ENCODE measurements at places on chromosomes 5 and 9.

DNA sequence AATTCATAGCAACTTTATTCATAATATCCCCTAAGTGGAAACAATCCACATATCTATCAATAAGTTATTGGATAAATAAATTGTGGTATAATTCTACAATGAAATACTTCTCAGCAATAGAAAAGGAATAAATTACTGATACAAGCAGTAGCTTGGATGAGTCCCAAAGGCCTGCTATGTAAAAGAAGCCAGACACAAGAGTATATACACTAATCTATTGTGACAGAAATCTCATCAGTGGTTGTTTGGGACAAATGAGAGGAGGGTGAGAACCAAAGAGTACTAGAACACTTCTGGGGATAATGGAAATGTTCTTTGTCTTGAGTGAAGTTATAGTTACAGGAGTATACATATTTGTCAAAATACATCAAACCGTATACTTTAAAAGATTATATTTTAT, 119.3 kb downstream of the SNCAIP start:
- DNase-seq, result no peak

- no peak for DNase-seq
Measured at GRCh38 chr5:125890511-125890931, 532.7 kb upstream of the GRAMD2B start.

DNA sequence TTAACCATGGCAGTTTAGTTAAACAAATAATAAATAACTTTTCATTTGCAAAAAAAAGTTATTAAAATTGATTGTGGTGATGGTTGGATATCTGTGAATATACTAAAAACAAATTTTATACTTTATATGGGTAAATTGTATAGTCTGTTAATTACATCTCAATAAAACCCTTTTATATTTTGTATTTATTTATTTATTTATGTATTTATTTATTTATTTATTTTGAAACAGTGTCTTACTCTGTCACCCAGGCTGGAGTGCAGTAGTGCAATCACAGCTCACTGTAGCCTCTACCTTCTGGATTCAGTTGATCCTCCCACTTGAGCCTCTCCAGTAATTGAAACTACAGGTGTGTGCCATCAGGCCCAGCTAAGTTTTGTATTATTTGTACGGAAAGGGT, 52.4 kb downstream of the OTP start:
- no peak for DNase-seq

- DNase-seq, result no peak
Measured at GRCh38 chr9:116271991-116272390, 118.4 kb downstream of the PAPPA start.

GRCh38 chr9:87551772-87552217, 54.1 kb downstream of the DAPK1 start:
- no peak for DNase-seq

DNA sequence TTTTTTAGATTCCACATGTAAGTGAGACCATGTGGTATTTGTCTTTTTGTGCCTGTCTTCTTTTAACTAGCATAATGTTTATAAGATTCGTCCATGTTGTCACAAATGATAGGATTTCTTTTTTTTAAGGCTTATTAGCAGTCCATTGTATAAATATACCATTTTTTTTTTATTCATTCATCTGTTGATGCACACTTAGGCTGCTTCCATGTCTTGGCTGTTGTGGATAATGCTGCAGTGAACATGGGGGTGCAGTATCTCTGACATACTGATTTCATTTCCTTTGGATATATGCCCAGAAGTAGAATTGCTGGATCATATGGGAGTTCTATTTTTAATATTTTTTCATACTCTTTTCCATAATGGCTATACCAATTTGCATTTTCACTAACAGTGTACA, 48.7 kb downstream of the KIAA1958 start:
- no peak for DNase-seq

DNA sequence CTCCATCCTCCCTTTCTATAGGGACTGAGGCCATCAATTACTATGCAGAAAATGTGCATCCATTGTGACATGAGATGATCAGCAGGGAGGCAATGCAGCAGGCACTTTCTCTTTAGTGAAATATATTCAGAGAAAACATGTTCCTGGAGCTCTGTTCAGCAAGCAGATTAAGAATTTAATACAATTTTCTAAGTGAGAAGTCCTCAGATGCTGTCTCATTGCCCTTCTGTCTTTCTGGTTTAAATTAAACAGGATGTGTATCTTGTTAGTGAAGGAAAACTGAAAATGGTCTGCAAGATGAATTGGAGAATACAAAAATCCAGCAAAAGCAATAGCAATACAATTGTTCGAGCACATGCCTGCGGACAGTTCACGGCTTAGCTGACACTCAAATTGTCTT, 445.8 kb upstream of the RIOK2 start:
- DNase-seq, result no peak

DNA sequence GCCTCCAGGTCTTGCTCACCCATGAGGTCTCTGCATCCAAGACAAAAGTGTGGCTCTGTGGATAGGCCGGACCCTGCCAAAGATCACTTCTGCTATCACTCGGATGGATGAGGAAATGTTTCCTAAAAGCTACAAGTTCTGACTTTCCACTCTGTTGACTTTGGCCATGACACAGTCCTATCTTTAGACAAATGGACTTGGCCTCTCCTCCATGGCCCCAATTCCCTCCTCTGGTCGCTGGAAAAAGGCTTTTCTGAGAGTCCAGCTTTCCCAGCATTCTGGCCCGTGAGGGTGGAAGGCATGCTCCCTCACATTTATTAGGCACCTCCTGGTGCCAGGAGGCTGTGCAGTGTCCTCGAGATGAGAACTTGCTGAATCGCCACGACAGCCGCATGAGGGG, 83.1 kb downstream of the COL27A1 start:
- peak; percentile 44 for DNase-seq

DNA sequence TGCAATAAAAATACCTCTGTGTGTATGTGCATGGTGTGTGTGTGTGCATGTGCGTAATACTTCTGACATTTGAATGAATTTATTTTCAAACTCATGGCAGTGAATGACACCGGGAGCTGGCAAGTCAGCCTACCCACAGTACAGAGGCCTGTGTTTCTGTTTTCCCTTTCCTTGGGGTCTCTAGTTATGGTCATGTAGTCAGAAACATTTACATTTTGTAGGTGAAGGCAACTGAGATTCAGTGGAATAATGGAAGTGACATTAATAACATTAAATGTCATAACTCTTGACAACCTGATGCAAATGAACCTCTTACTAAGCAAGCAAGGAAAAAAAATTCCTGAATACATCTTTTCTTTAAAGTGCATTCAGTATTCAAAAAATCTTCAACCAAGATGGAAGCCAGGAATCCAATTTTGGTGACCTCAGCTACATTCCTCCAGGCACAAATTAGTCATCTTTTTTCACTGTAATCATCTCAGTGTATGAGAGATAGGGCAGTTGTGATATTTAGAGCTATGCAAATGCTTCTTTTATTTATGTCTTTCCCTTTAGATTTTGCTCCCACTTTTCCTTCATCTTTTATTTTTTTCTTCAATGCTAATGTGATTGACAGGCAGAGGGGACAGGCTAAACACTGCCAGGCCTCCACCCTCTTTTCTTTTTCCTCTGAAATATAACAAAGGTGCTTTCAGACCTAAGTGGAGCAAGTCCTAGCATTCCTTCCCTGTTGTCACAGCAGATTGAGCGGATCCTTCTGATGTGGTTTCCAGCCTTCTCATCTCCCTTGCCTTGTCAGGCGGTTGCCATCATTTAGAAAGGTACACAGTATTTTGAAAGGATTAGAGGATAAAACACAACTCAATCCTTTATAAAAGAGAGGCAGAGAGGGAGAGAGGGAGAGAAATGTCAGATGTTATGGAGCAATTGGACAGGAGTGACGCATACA, 569.8 kb upstream of the ADAMTS16 start:
- DNase-seq, result no peak

DNA sequence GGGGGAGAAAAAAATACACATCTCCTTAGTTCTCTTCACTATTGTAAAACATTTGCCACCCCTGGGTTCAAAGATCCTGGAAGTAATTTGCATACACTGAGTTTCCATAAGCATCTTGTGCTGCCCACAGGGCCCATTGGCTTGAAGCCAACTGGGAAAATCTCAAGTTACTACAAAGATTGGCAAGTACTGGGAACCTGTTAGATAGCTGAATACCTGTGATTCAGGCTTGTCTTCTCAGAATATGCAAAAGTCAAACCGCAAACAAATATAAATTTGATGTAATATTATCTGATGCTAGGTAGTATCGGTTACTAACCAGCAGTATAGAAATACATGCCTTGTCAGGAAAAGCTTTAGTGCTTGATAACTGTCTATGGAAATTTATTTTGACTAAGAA, 156.9 kb upstream of the FST start:
- DNase-seq, result no peak

DNA sequence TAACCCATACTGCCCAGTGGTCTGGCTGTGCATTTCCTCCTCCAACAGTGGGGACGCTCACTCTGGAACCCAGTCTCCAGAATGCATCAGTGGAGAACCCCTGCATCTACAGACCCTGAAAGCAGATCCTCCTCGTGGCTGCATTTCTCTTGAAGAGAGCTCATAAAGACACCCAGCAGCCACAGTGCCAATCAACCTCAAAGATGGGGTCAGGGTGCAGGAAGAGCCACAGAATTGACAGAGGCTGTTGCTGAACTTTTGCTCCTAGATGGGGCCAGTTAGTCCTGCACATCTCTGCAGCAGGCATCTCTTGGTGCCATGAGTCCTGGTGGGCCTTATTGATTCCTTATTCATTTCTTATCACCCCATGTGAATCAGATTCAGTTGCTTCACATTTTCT, 39.6 kb downstream of the ADRB2 start:
- no peak for DNase-seq

DNA sequence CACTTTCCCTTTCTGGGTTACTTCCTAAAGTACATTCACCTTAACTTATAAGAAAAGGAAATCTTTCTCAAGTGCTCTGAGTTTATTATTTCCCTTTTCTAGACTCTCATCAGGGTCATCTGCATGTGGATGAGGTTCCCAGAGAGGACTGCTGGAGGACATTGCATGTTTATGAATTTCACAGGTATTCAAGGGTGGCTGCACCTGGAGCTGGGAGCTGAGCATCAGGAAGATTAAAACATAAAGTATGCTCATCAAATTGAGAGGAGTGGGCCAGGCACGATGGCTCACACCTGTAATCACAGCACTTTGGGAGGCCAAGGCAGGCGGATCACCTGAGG, 34.7 kb upstream of the PLIN2 start:
- DNase-seq, result no peak

DNA sequence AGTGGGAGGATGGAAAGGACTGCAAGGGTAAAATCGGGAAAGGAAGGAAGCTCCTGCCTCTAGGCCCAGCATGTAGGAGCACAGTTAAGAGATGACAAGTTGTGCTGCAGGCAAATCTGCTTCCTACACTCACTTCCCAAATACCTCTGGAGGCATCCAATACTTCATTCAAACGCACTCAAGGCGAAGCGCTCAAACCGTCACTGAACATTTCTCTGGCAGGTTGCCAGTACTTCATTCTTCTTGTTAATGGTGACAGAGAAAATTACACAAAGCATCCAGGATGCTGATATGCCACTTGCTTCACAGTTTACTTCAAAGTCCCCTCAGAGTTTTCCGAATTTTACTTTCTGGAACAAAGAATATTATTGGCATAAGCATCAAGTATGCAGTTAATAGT, 59.8 kb downstream of the NREP start:
- DNase-seq, result no peak

GRCh38 chr5:93433422-93433821, 147.6 kb downstream of the NR2F1-AS1 start:
- no peak for DNase-seq

DNA sequence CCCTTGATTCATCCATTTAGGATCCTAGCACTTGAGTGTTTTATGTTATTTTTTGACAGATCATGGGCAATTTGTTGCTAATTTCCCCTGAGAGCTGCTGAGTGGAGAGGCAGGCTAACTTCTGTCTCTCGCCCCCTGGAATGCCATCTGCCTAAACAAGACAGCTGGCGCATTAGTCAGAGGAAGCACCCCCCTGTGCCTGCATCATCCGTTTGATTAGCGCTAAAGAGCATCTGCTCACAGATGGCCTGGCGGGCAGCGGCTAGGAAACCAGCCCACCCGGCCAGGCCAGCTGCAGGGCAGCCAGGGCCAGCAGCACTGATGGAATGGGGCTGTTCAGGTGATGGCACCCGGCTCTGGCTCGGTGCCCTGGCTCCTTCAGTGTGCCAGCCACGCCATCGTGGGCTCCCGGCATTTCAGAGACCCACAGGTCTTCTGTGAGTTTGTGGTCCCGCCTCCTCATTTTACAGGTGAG, 22.9 kb upstream of the ASS1 start:
- no peak for DNase-seq

- DNase-seq, result no peak
Measured at GRCh38 chr9:136304456-136304855, 562 bp upstream of the CCDC187 start.

DNA sequence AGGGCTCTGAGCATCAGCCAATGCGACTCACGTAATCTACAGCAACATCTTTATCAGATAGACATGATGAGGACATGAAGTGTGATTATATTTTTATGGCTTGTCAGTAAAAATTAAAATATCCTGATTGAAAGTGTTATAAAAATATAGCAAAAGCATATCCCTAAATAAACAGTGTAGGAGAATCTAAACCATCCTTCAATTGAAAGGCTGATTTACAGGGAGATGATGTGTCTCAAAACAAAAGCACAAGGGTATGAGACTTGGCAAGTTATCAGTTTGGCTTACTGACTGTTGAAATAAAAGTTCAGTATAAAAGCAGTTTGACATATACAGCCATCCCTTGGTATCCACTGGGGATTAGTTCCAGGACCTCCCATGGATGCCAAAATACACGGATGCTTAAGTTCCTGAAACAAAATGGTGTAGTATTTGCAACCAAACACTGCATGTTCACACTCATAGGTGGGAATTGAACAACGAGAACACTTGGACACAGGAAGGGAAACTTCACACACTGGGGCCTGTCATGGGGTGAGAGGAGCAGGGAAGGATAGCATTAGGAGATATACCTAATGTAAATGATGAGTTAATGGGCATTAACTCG, 149.9 kb upstream of the MAP1B start:
- DNase-seq, result no peak

GRCh38 chr9:131578731-131579504, 33.6 kb downstream of the PRRT1B start:
- no peak for DNase-seq

DNA sequence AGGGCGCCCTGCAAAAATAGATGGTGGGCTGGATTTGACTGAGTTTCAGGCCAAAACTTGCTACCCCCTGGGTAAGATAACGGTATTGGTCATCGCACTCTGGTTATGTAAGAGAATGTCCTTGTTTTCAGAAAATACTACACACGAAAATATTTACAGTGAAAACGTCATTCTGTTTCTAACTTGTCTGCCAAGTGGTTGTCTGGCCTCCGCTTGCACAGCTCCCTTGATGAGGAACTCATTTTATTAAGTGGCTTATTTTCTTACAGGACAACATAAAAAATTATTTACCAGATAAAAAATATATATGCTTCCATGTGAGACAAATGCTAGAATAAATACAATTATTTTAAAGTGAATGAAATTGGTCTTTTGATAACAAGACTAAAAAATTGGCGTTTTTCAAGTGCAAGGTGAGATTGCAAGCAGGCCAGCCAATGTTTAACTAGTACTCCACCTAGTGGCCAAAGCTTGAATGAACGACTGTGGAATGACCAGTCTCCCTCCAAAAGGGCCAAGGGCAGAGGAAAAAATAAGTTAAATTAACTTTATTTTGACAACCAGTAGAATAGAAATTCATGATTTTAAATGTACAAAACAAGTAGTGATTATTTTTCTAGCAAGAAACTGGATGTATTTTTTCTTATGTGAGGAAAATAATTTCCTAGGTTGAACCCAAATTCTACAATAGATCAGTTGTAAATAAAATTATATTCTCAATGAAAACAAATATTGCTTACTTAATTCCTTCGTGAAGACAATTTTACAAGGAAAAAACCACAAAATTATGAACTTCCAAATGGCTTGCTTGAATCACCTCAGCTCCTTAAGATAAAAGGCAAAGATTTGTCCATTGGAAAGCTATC, 93.2 kb downstream of the ZFAND5 start:
- DNase-seq, result no peak
